ENCODE measurements at places on chromosomes 12 and 14.

GRCh38 chr12:116950628-116951325 is 40.0 kb downstream of the FBXW8 start:
- DNase-seq: no peak

GRCh38 chr14:27305441-27305945 is 707.7 kb upstream of the NOVA1 start:
- no peak for DNase-seq

GRCh38 chr14:104110491-104111209 is 25.1 kb downstream of the ASPG start:
- no peak for DNase-seq

- no peak for DNase-seq
Measured at GRCh38 chr12:74598819-74599218, 61.2 kb downstream of the ATXN7L3B start.

DNA sequence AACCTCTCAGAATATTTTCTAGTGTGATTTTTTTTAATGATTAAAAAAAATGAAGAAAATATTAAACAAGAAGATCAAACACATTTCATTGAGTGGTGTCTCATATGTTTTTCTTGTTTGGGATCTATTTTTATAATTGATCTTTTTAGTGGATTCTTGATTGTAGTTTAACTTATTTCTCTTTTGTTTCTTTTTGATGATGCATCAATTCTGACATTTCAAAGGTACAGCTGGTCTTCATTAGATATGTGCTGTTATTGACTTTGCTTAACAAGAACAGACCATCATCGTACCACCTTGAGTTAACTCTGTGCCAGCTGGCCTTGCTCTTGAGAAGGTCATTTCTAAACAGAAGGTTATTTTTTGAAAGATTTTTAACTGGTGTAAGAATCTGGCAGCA is 45.8 kb upstream of the FGD4 start:
- no peak for DNase-seq

GRCh38 chr12:120687578-120688289 is 785 bp downstream of the MLEC start:
- no peak for DNase-seq

DNA sequence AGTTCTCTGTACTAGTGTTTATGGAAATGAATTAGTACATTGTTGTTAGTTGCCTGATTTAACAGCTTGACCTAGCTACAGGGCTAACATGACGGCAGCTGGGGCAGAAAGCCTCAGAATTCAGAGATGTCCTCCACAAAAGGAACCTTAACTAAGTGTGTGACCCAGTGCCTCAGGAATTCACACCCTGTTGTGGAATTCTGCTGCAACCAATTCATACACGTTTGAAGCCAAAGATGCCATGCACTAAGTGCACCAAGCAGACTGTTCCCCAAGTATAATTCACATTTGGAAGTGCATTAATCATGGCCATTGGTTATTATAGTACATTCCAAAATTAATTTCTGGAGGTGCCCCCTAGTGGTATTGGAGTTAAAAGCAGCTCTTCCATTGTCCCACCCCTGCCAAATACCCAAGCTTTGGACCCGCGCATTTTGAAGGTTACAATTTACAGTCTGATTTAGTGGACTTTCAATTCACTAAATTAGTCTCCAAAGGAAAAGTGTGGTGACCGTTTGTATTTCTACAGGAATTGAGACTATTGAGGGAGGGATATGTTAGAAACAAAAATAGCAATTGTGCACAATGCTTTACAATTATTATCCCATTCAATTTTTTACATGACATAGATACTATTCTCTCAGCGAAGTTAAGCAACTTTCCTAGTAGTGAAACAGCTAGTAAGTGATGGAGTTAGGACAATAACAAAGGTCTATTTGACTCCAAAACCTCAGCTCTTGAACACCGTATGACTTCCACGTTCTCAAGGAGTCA is 85.9 kb downstream of the PAX9 start:
- no peak for DNase-seq

DNA sequence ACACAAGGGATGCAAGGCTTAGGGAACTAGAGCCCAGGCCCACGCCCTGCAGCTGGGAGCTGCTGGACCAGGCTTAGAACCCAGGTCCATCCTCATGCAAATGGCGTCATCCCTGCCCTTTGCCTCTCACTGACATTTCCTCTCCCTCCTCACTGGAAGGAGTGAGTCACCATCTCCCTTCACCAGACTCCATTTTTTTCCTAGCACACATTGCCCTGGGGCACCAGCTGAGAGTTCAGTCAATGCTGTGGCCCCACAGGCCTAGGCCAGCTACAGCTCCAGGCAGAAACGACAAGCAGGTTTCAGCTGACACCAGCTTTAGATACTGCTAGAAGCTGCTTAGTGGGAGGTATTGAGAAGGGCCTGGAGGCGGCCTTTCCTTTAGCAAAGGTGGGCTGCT is 98.9 kb downstream of the RIMBP2 start:
- no peak for DNase-seq

GRCh38 chr12:106131676-106132075 is 7.1 kb downstream of the NUAK1 start:
- DNase-seq: no peak

DNA sequence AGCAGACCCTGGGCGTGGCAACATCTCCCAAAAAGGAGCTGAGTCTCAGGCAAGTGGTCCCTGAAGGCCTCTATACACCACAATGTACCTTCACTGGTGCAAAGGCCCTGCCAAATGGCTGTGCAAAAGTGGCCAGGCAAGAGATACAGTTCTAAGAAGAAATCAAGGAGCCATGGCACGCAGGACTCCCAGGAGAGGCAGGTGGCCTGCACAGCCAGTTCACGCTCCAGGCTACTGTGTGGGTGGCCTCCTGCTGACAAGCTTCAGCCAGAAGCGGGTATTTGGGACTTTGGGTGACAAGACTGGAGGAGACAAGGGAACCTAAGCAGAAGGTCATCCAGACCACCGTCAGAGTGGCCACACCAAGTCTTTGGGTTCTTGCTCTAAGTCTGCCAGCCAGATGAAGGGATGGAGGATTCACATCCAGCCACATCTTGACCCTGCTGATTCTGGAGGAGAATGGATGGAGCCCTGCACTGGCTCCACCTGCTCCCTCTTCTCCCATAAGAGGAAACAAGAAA is 20.5 kb upstream of the ZFP36L1 start:
- no peak for DNase-seq

DNA sequence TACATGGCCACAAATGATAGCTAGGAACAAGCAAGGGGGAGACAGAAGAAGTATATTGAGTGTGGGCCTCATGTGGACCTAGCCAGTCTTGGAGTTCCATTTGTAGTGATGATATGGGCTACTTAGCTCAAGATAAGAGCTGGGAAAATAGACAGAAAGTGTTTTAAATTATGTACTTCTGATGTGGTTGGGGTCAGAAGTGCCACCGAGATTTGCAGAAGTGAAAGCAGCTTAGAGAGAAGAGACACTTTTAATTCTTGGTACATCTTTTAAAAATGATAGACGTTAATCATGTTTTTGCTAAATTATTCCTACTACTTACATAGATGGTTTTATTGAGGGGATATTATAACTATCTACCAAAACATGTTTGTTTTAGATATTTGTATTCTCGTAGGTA is 198.3 kb upstream of the PDZRN4 start:
- DNase-seq: no peak

DNA sequence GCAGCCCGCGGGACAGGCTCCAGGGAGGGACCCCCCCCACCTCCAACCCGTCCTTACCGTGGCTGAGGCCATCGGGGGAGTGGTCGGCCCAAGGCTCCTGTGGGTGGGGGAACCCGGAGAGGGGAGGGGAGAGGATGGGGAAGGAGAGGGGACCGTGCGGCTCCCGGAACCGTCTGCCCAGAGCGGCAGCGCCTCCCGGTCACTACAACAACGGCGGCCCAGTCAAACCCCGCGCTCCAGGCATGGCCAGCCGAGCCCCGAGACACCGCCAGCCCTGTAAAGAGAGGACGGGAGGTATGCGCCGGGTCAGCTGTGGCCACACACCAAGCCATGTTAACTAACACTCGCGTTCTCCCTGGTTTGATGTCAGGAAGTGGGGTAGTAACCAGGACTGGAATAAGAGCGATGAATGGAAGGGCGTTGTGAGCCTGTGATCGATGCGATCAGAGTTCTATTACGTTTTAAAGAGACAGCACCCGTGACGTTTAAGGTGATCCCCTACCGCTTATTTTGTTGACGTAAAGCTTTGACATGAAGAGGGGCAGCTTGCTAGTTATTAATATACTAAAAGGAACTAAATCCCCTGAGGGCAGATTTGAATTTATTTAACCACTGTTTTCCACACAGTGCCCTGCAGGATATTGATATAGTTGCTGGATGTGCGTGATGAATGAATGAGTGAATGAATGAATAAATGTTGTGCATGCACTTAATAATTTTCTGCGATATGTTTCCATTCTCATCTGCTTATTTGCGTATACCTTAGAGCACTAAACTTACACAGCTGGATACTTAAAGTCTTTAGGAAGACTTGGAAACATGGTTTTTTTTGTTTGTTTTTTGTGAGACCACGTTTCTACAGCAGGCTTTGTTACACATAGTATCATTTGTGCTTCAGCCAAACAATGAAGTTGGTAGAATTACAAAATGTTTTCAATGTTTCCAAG is at the start of gene POC1B:
Gene POC1B (minus strand): TSS at position 224 of the 947 bp plus-strand sequence. CDS start 152 bp downstream, at position 72.
- peak; percentile 86 for DNase-seq

DNA sequence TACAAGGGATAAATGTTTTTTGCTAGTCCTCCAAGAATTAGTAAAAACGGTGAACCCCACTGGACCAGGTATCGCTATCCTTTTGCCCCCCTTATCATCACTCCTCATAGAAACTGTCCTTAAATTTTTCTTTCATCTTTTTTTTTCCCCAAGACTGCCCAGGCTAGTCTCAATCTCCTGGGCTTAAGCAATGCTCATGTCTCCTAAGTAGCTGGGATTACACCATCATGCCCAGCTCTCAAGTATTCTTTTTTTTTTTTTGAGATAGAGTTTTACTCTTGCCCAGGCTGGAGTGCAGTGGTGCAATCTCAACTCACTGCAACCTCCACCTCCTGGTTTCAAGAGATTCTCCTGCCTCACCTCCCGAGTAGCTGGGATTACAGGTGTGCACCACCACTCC is 9.7 kb downstream of the IRF2BPL start:
- no peak for DNase-seq

DNA sequence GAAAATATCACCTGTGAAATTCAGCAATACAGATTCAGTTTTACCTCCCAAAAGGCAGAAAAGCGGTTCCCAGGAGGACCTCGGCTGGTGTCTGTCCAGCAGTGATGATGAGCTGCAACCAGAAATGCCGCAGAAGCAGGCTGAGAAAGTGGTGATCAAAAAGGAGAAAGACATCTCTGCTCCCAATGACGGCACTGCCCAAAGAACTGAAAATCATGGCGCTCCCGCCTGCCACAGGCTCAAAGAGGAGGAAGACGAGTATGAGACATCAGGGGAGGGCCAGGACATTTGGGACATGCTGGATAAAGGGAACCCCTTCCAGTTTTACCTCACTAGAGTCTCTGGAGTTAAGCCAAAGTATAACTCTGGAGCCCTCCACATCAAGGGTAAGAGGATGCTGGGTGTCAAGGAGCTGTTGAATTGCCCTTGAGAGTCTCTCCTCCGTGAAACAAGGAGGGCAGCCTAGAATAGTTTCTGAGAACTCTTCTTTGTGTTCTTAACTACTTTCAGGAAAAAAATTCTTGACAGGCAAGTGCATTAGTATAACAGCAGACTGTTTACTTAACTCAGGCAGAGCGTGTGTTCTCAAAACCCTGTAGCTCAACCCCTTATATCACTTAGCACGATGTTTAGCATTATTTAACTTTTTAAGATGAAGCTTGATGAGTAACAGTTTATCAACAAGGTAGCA is 7.7 kb downstream of the TDP1 start:
- DNase-seq: no peak

- DNase-seq: no peak
Measured at GRCh38 chr14:75434138-75434889, 6.5 kb downstream of the JDP2 start.

- no peak for DNase-seq
Measured at GRCh38 chr14:55352201-55352600, 59.4 kb downstream of the ATG14 start.

GRCh38 chr14:73752297-73752992 is 38.3 kb upstream of the PNMA1 start:
- peak; percentile 14 for DNase-seq

- no peak for DNase-seq
Measured at GRCh38 chr12:10368206-10369171, 21.4 kb downstream of the KLRK1 start.

- DNase-seq: no peak
Measured at GRCh38 chr12:7634561-7634960, 31.1 kb downstream of the APOBEC1 start.

- DNase-seq: no peak
Measured at GRCh38 chr12:113075137-113075683, 18.7 kb downstream of the DTX1 start.

DNA sequence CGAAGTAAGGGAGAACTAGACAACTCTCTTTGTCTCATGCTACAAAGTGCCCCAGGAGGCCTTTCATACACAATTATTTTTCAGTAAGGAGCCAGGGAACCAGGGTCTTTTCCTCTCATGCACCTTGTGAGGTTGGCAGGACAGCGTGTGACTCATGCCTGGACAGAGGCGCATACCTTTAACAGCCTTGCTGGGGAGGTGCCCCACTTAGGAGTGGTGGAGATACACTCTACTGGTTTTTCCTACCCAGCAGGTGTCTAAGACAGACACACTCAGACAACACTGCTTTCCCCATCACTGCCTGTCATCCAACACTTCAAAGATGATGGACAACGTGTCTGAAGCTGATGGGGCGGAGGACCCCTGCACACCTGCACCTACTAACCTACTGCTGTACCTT is 49.1 kb downstream of the B4GALNT3 start:
- no peak for DNase-seq
